ENCODE measurements at places on chromosomes 5 and 9.

DNA sequence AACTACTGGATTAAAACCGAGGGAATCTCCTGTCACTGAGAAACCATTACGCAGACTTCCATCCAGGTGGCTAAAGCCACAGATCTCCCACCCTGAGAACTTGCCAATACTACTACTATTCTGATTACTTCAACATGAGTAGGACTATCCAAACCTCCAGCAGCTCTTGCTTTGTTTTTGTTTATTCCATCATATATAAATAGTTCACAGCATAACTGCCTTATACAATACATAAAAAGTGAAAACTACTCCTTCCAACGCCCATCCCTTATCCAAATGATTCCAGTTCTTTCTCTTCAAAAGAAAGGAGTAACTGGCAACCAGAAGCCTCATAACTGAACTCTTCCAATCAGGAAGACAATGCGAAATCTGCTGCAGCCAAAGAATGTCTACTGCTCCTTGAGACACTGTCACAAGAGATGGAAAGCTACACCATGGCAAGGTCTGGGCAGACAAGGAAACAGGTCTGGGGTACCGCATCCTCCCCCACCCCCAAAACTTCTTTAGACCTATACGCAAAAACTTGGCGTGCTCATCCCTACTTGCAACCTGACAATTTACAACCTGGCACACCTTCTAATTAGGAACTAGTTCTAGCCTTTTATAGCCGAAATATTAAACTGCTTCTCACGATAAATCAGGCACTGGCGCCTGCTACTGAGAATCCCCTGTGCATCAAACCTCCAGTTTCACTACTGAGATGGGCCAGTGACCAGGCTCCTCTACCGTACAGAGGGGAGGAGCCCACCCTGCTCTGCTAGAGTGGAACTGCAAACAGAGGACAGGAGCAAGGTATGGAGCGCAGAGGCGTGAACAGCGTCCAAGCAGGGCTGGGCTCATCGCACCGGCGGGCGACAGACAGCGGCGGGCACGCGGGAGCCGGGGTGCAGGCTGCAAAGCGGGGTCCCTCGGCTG lies 986 bp downstream of the PLPP1 start:
- peak; percentile 44 for DNase-seq

DNA sequence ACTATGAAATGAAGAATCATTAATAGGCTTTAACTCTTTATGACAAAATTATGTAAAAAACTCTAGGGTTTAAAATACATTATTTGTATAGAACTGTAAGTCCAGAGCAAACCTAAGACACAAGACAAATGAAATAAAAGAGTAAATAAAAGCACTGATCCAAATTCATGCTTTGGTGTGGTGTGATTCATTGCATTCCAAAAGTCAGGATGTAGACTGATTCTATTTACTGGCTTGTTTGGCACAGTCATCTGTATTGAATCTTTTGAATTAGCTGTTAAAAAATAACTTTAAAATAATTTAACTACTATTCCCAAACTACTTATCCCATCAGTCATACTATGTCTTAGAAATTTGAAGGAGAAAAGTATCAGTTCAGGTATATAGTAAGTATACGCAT lies 31.1 kb downstream of the IL4 start:
- no peak for DNase-seq

- DNase-seq = no peak
Observed at GRCh38 chr5:172769616-172770373, 1.2 kb downstream of the DUSP1 start.

GRCh38 chr5:20572614-20573013 lies 584.6 kb upstream of the CDH18 start:
- no peak for DNase-seq

GRCh38 chr5:122493091-122494021 lies 181.3 kb downstream of the SNCAIP start:
- no peak for DNase-seq

- no peak for DNase-seq
Observed at GRCh38 chr9:8800196-8800595, 1000.6 kb upstream of the DMAC1 start.

DNA sequence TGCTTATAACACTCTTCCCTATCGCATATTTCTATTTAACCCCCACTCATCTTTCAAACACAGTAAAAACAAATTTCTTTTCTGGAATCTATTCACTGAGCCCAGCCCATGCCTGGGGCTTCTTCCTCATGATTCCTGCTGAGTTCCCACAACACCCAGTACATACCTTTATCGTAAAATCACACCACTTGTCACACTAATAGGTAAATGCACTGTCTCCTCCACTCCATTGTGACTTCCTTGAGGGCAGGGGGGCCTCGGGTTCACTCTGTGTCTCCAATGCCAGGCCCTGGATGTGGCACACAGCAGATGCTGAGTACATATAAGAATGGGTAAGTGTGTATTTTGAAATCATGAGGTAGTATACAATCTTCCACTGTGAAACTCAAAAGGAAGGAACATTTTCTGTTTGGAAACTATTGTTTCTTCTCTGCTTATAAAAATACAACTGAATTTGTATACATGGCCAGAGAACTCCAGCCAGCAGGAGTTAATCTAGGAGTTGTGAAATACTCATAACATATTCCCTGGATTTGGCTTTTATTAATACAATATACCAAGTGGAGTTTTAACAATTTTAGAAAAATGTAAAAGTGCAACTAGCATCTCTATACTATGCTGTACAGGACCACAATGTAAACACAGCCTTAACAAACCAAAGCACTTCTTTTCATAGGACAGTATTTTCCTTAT lies 7.2 kb downstream of the PLK2 start:
- DNase-seq = no peak

DNA sequence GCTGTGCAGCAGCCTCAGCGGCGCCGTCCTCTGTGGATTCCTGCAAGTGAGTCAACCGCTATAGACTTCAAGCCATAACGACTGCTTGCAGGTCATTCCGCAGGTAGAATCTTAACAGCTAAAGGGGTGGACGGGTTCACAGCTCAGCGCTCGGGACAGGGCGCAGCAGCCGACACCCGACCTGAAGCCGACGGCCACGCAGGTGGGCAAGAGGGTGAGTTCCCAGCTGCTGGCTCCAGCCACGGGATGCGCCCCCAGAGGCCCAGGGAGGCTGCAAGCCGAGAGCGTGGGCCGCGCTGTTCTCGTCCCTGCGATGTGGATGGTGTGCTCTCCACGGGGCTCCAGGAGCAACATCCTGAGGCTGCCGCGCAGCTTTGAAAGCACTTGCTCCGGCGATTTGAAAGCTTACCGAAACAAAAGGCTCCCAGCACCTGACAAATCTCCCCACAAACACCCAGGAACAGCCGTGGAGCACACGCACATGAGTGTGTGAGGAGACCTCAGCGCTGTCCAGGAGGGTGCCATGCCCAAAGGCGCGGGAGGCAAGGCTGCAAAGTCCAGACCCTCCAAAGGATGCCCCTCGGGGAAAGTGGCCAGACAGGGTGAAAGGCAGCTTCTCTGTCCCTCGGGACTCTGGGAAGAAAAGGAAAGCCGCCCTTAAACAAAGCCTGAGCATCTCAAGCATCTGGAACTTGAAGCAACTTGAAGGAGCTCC lies 48.7 kb downstream of the EXD3 start:
- no peak for DNase-seq

- no peak for DNase-seq
Observed at GRCh38 chr5:110179321-110179720, 489.6 kb downstream of the MAN2A1 start.

DNA sequence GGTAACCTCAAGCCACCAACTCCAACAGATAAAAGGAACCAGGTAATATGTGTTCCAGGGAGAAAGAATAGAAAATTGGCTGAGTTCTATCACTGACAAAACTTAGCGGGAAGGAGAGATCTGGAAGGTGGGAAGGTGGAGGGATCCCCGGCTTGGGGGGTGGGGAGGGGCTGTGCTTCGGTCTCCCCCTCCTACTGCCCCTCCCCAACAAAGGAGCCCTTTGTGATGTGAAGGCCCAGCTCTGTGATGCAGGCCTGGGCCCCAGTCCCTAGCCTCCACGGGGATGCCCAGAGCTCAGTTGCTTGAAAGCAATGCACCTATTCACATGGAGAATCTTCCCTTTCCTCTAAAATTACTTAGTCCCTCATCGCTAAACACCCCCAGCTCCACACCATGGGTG lies 4.4 kb upstream of the ZNF484 start:
- DNase-seq = no peak

DNA sequence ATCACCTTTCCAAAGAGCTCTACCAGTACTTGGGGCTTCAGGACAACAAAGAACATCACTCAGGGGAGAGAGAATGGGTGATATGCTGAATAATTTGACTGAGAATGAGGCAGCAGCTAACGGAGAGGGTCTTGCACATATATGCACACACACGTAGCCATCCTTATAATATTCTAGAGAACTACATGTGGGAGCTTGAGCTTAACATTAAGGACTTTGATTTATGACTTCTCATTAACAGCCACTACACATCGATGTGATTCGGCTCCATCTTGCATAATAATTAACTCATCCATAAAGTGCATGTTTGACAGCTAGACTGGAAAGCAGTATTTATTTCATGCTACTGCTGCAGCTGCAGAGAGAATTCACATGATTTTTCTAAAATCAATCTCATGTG lies 163.4 kb downstream of the RAB3C start:
- no peak for DNase-seq

DNA sequence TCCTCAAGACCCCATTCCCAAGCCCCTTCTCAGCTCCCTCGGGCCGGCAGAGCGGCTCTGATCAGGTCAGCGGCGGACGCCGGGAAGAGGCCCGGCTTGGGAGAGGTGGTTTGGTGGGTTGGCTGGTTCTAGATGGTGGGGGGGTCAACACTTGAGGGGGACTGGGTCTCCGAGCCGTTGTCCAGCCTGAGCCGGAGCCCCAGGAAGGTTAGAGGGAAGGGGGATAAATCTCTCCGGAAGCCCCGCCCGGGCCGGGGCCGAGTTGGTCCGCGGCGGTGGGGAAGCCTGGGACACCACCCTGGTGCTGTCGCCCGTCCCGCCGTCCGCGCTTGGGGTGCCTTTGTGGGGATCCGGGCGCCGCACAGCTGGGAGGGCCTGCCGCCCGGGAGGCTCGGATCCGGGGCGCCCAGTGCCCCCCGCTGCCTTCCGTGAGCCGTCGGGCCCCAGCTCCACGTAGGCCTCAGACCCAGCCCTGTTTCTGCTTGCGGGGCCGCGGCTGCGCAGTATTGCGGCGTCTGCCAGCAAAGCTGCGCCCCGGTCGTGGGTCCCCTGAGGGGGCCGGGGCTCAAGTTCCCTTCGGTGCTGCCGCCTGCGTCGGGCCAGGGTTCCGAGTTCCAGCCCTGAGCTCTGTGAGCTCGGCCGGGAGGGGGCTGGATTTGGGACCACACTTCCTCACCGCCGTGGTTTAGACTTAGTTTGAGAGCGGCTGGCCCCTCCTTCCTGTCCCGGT lies 542 bp upstream of the TRIM52 start:
- DNase-seq = no peak

DNA sequence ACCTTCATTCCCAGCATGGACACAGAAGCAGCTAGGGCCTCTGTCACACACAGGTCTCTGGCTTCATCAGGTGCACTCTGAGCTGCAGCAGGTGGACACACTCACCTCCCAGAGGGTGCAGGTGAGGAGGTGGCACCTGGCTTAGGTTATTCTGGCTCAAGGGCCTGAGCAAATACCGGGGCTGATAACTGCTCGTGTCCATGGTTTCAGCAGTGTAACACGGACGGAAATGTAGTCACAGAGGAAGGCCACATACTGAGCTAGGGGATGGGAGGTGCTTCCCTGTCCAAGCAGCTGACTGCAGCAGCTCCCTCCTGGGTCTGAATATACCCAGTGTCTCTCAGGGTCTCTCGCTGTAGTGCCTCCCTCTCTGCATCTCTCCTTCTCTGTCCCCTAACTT lies 5.7 kb downstream of the PHF2 start:
- no peak for DNase-seq

DNA sequence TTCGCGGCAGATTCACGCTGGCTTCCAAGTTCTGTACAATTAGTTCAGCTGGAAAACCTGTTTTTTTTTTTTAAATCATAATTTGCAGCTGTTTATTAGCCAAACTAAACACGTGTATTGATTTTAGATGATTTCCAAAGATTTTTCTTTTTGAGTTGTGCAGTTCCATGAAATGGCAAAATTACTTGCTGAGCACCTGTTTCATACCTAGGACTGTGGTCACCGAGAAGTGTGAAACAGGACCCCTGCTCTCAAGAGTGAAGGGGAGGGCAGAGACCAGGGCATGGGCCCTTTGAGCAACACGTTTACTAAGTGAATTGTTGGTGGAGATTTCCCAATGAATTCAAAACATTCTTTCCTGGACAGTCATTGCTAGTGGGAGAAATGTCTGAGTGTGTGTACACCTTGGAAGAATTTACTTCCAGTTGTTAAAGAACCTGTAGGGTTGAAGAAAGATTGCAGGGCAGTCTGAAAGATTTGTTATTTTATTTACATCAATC lies 688 bp downstream of the SNX24 start:
- no peak for DNase-seq

DNA sequence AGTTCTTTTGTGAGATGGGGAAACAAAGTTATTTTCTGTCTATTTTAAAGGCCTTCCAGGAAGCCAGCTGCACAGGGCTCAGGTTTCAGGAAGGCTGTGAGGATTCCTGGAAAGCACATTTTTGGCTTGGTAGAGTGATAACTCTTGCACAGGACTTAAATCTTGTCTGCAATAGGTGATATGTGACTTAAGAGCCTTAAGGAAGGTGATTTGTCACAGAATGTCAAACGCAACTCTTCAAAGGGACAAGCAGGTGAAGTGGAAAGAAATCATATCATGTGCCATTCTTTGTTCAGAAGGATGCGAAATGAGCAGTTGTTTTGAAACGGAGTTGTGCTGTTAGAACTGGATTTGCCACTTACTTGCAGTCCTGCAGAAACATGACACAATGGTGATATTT lies 459.3 kb downstream of the MAT2B start:
- DNase-seq = no peak

DNA sequence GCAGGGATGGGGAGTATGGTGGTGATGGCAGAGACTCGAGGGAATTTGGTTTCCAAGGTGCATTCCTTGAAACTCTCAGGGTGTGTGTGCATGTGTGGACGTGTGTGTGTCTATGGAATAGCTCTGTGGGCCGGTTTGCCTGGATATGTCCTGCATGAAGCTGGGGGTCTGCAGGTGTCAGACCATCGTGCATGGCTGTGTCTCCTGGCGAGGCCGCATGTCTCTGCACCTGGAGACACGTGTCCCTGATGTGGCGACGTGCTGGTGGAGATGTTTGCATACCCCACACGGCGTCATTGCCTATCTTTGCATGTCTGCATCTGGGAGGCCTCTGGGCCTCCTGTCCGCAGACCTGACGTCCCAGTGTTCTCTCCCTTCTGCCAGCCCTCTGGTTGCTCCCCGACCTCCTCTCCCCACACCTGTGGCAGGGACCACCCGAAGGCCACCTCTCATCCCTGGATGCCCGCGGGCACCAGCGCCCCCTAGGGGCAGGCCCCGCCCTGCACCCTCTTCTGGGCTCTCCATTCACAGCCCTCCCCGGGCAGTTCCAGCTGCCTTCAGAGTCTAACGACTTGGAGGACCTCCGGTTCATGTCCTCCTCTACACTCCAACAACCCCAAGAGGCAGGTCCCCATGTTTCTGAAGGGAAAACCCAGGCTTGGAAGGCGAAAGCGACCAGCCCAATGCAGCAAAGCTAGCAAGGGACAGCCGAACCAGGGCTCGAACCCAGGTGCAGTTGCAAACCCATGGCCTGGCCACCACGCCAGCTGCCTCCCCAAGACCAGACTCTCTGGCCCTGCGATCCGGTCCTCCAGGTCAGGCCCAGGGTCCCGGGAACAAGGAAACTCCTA lies 88.6 kb downstream of the LMX1B start:
- no peak for DNase-seq

GRCh38 chr9:4508246-4508906 lies 18.1 kb downstream of the SLC1A1 start:
- DNase-seq = no peak

- no peak for DNase-seq
Observed at GRCh38 chr9:131008909-131009618, at the start of gene LAMC3. TSS of gene LAMC3 (plus strand) at chr9:131009174. CDS start at chr9:131009215, 41 bp downstream.
